Upper lobe of right lung (tissue), 1 donor: ENCODE measurements at places on chromosomes 1 and 21. TPM values are rescaled to one million over a fixed set of nuclear protein-coding genes. Genes with fewer than 3 reads are reported as not detected.

FCRL1 gene
- 1.4 TPM for total RNA-seq

CELA3A gene
- total RNA-seq, result not detected

ASB17 gene
- total RNA-seq, result not detected

DNA sequence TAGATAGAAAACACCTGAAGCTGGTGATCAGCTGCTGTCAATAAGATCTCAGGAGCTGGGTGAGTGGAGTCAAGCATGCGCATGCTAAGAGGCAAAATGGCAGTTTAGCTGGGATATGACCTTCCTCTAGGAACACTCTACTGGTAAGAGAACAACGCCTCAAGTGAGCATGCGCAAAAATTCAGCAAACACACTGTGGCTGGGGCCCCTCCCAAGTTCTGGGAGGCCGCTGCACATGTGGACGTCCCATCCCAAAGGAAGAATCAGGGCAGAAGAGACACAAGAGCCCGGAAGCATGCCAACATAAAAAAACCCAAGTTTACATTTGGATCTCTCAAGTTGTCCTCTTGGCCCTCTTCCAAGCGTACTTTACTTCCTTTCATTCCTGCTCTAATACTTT lies 126.3 kb upstream of the F3 start:
- no peak overlapping the region for H3K27ac ChIP-seq
- no peaks in the 10 kb centered on the region for H3K4me1 ChIP-seq
- no peak overlapping the region for H3K4me3 ChIP-seq
- no peaks in the 10 kb centered on the region for H3K27me3 ChIP-seq

DNA sequence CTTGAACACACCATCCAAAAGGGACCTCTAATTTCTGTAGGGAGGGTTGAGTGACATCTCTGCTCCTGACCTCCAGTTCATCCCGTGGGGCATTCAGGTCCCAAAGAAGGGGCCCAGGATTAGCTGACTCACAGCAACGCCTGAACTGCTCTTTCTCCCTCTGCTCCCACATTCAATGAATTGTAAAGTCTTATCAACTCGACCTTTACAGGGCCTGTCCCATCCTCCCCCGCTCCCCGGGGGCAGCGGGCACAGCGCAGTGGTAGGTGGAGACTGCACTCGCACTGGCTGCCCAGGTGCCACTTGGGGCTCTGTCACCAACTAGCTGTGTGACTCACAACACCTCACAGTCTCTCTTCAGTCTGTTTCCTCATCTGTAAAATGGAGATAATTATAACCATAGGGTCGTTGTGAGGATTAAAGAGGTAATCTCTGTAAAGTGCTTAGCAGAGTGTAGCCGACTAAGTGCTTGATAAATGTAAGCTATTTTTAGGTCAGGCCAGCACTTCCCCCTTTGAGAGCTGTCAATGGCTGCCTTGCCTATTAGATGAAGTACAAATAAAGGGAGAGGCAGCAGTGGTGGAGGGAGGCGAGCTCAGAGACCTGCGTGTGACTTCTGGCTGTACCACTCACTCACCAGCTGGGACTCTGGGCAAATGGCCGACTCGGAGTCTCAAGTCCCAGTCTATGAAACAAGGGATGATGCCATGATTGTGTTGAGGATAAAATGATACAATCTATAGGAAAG lies 637 bp upstream of the MYBPHL start:
- H3K4me3 ChIP-seq, result no peak overlapping the region
- peak overlapping the region; percentile 63 for H3K27ac ChIP-seq
- H3K27me3 ChIP-seq, result no peaks in the 10 kb centered on the region

- peak overlapping the region; percentile 83 for H3K27ac ChIP-seq
- H3K4me1 ChIP-seq, result peaks cover 68% of the 10 kb centered on the region
- H3K27me3 ChIP-seq, result no peaks in the 10 kb centered on the region
- no peak for DNase-seq
These were observed 166.2 kb downstream of the TOMM20 start for GRCh38 chr1:234962340-234962989.

DNA sequence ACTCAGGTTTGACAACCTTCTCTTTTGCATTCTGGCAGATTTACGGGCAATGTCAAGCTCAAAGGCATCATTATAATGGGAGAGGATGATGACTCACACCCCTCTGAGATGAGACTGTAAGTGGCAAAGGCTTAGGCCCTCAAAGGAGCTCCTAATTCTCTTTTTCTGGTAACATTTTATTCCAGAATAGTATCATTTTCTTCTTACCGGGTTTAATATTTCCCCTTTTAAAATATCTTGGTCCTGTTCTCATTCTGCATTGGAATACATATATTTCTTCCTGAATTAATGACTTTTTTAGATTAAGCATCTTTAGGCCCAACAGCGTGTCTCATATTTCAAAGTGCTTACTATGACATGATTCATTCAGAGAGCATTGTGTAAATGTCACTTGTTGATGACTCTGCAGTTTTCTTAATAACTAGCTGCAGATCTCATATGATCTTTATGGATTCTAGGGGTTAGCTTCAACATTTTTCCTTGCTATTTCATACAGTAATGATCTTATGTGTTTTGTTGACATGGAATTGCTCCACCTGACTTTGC lies 1.7 kb downstream of the PITHD1 start:
- no peak overlapping the region for H3K27ac ChIP-seq
- no peak for DNase-seq
- no peaks in the 10 kb centered on the region for H3K27me3 ChIP-seq
- peaks cover 28% of the 10 kb centered on the region for H3K4me1 ChIP-seq
- H3K36me3 ChIP-seq, result peaks cover 47% of the 10 kb centered on the region
- no peak overlapping the region for H3K4me3 ChIP-seq

GRCh38 chr21:36928960-36929359 lies 37.5 kb downstream of the HLCS start:
- no peaks in the 10 kb centered on the region for H3K27me3 ChIP-seq
- no peak overlapping the region for H3K4me3 ChIP-seq
- no peak for DNase-seq
- H3K36me3 ChIP-seq, result peaks cover 8% of the 10 kb centered on the region
- peaks cover 2% of the 10 kb centered on the region for H3K4me1 ChIP-seq
- H3K27ac ChIP-seq, result no peak overlapping the region

- no peaks in the 10 kb centered on the region for H3K27me3 ChIP-seq
- no peak for DNase-seq
- no peaks in the 10 kb centered on the region for H3K4me1 ChIP-seq
- H3K27ac ChIP-seq, result no peak overlapping the region
These were observed 29.1 kb upstream of the IVNS1ABP start for GRCh38 chr1:185345913-185346720.

- H3K4me1 ChIP-seq, result peaks cover 15% of the 10 kb centered on the region
- no peaks in the 10 kb centered on the region for H3K36me3 ChIP-seq
- H3K27ac ChIP-seq, result no peak overlapping the region
- no peak for DNase-seq
- no peak overlapping the region for H3K4me3 ChIP-seq
- H3K27me3 ChIP-seq, result no peaks in the 10 kb centered on the region
These were observed 25.4 kb downstream of the FBXO42 start for GRCh38 chr1:16326833-16327404.

- no peak overlapping the region for H3K27ac ChIP-seq
- DNase-seq, result no peak
- H3K27me3 ChIP-seq, result no peaks in the 10 kb centered on the region
- no peaks in the 10 kb centered on the region for H3K4me1 ChIP-seq
These were observed 20.6 kb downstream of the CLCA1 start for GRCh38 chr1:86489242-86489878.
